Activated naive CD4-positive, alpha-beta T cell treated with anti-CD3 and anti-CD28 coated beads for 36 hours (primary cell): ENCODE measurements at places on chromosomes 13 and 19.
A peak's percentile ranks its signal among the peaks of the same experiment; 100 is the strongest.

- DNase-seq: no peak
These were observed 7.9 kb upstream of the C3 start for GRCh38 chr19:6728346-6728745.

GRCh38 chr19:2758601-2759313, 18.9 kb upstream of the SLC39A3 start:
- no peak for DNase-seq

DNA sequence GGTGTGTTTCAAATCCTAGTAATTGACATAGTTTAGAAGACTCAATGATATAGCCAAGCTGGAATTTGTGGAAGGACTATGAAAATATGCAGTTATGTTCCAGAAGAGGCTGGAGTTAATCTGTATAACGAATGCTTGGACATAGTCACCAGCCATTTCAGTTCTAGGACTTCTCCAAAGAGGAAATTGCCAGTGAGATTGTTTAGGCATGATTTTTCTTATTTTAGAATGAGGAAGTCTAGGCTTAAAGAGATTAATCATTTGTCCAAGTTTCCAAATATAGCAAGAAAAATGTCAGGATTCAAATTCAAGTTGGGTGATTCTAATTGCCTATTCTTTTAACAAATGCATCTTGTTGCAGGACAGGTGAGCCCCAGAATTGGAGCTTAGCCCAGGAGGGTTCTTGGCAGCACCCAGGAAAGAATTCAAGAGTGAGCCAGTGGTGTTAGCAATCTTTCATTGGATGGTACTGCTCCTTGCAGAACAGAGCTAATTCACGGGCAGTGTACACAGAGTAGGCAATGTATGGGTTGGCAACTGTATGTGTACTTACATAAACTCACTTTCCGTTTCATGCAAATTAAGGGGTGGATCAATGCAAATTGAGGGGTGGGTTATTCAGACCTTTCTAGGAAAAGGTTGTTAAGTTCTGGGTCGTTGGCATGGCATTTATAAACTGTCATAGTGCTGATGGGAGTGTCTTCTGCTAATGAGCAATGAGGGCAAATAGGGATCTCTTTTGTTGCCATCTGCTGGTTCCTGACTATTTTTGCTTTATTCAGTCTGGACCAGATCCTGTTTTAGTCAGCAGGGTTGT, 763.1 kb upstream of the SLITRK1 start:
- no peak for DNase-seq

DNA sequence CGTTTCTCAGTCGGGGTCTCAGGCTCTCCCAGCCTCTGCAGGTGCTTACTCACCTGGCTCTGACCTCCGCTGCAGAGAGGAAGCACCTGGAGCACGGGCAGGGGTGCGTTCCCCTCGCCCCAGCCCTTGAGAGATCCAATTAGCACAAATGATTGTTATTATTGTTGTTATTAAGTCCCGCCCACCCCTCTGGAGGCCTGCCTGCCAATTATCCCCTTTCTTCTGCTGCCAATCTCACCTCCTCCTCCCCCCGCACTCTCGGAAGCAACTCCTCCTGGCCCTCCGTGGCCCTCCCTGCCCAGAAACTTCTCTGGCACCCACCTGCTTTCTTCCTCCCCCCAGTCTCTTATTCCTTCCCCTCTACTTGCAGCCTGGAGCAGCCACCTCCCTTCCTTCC, 8.8 kb downstream of the ZNF787 start:
- DNase-seq: no peak

DNA sequence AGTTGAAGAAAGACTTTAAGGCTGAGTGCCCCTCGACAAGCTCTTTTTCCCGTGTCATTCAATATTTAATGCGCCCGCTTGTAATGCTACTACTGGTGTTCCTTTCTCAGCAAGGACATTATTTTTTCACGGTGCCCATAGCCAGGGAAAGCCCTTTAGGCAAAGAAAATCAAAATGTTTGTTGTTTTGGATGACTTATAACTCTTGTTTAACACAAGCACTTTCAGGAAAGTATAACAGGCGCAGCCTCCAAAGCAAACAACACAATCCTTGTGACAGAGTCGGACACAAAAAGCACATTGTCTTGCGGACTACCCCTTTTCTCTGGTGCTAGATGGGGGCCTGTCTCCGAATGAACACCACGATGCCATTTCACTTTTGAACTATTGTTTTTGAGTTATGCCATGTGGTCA, 12.4 kb downstream of the ZIC5 start:
- DNase-seq: no peak

GRCh38 chr19:1947651-1948209, 6.8 kb downstream of the CSNK1G2 start:
- no peak for DNase-seq

- DNase-seq: no peak
These were observed 9.8 kb downstream of the ZNF229 start for GRCh38 chr19:44438441-44438840.

DNA sequence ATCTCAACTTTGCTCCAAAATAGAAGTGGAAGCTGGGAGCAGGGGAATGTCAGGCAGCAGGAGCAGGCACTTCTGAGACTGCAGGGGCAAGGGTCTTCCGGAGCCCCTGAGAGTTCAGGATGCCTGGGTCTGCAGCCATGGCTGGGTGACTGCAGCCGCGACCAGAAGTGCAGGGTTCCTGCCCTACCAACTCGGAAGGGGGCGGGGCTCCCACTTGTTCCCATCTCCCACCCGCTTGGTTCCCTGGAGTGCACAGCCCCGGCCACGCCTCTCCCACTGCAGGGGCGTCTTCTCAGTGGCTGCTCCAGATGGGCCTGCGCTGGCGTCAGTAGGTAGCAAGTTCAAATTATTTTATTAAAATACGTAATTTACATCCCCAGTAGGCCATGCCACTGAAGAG, 1631.7 kb downstream of the OLFM4 start:
- DNase-seq: no peak

DNA sequence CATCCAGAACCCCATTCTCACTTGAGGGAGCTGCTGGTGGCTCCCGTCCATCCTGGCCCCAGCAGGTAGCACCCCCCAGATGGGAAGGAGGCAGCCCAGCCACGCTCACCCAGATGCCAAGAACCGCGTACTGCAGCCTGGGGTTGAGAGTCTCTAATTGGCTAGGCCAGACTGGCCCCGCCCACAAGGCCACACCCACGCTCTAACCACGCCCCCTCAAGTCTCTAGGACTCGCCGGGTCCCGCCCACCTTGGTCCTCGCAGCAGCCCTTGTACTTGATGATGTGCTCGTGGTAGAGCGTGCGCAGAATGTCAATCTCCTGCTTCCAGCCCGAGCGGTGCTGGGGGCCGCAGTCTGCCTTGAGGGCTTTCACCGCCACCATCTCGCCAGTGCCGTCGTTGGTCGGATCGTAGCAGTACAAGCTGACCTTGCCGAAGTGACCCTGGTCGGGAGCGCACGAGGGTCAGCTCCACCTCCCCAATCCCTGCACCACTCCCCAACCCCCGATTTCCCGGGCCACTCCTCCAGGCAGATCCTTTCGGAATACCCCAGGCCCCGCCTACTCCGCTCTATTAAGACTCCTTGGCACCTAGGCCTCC, 14.5 kb upstream of the ICAM3 start:
- DNase-seq: peak; percentile 39

- no peak for DNase-seq
These were observed 5.1 kb downstream of the ZNF784 start for GRCh38 chr19:55619286-55619685.

DNA sequence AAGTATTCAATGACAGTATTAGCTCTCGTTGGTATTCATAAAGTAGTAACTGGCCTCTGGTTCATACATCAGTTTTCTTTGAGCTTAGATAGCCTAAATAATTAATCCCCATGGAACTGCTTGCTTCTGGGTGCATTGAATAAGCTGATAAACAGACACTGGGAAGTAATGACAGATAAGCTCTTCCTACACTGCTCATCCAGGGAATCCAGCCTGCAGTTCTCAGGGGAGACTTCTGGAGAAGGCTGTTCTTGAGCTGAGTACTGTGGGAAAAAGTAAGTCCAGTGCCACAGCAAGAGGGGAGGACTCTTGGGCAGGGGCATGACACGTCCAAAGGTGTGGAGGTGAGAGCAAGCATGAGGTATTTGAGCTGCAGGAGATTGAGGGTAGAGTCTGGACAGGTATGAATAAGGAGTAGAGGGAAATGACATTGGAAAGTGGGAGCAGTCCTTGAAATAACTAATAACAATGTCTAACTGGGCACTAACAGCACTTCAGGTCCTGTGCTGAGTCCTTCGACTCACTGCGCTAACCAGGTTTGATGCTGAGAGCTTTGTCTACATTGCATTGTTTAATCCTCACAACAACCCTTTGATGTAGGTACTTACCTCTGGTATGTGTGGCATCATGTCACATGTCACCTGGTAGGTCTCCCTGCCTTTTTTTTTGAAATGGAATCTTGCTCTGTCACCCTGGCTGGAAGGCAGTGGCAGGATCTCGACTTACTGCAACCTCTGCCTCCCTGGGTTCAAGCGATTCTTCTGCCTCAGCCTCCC, 7.2 kb downstream of the GARRE1 start:
- DNase-seq: no peak

DNA sequence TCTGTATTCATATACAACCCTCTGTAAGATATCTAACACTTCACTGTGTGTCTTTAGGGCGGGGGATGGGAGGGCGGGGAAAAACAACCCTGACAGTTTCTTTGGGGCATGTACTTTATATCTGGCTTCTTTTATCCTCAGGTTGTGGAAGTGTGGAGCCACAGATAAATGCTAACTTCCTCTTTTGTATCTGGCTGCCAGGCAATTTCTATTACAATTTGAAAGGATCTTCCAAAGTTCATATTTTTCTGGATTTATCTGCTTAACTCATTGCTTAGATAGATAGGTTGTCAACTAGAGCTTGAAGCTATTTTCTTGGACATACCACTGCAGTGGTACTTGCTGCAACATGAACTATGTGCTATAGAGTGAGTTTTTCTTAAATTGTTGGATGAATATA, 393.0 kb downstream of the LMO7 start:
- no peak for DNase-seq

DNA sequence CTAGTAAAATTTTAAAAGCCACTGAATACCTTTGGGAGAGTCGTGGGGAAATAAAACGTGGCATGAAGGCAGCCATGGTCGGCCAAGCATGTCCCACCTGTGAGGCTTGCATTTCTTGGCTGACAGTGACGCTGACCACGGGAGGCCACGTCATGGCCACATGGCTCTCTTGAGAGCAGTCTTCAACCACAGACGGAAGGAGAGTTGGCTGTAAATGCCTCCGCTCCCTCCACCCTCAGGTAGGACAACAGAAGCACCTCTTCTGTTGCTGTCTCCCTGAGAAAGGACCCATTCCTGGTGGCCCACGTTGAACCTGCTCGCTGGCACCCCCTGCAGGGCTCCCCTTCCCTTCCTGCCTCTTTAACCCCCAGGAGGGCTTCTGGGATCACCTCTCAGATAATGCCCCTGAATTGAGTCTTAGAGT, 10.6 kb upstream of the LRRC25 start:
- DNase-seq: peak; percentile 46

DNA sequence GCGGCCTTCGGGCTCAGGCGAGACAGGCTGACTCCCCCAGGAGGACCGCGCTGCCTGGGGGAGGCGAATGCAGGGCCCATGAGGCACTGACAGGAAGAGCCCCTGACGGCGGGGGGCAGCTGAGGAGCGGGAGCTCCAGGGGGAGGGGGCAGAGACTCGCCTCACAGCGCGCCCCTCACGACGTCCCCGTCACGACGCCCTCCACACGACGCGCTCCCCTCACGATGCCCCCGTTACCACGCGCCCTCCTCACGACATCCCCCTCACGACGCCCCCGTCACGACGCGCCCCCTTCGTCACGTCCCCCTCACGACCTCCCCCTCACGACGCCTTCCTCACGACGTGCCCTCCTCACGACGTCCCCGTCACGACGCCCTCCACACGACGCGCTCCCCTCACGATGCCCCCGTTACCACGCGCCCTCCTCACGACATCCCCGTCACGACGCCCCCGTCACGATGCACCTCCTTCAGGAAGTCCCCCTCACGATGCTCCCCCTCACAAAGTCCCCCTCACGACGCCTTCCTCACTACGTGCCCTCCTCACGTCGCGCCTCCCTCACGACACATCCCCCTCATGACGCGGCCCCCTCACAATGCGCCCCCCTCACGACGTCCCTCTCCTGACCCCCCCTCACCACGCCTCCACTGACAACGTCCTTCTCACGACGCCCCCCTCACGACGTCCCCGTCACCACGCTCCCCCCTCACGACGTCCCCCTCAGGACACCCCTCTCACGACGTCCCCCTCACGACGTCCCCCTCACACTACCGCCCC, 99.6 kb downstream of the ING1 start:
- no peak for DNase-seq

GRCh38 chr19:2949939-2950285, 5.1 kb upstream of the ZNF77 start:
- no peak for DNase-seq

DNA sequence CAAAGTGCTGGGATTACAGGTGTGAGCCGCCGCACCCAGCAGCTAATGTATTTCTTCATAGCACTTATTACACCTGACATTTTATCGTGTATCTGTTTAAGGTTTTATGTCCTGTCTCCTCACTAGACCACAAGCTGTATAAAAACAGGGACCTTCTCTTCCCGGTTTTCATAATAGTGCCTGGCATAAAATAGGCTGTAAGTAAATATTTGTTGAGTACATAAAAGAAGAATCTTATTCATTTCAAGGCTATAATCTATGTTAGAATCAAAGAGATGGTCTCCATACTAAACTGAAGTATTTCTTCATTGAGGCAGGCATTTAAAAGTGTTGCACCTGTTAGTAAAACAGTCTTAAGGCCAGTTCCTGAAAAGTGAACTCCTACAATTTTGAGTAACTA, 194.0 kb downstream of the SHISA2 start:
- DNase-seq: no peak

- DNase-seq: no peak
These were observed 1.3 kb downstream of the ZIC2 start for GRCh38 chr13:99982731-99983498.

DNA sequence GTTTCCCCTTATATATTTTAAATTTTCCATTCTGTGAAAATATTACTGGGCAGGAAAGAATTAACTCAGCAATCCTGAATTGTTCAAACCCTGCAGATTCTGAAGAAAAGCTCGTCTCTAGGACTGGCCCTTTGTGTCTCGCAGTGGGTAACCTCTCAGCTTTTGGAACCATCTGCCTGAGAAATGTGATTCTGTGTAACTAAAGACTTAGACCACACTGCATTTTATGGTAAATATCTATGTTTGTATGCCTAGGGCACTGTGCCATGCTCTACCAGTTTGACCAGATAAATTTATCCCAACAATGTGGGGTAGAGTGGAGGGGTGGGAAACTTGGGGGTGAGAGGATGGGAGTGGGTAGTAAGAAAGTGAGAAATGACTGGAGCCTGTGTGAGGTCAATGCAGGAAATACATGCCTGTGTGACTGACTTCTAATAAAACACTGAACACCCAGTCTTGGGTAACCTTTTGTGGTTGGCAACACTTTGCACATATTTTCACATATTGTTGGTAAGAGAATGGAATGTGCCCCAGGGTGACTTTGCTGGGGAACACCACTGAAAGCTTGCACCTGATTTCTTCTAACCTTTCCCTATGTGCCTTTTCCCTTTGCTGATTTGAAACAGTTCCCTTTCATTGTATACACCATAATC, 1181.9 kb downstream of the OLFM4 start:
- DNase-seq: no peak

DNA sequence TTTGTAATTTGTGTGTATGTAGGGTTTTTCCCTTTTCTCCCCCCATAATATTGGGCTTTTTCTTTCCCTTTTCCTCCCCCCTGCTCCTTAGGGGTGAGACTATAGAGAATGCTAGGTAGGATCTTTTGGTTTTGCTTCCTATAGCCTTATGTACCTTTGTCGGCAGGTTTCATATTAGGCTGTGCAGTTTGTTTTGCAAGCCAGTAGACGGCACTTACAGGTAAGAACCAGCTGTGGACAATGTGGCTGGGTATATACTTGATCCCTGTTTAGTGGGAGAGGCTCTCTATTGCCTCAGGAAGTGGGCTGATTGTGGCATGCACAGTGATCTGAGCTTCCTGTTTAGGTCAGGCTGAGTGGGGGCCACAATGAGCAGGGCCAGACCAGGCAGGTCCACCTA, 359.2 kb upstream of the OBI1 start:
- no peak for DNase-seq
